ENCODE measurements at places on chromosomes 3 and 15.

GRCh38 chr3:54033761-54034160 lies 88.6 kb upstream of the CACNA2D3 start:
- DNase-seq: no peak

DNA sequence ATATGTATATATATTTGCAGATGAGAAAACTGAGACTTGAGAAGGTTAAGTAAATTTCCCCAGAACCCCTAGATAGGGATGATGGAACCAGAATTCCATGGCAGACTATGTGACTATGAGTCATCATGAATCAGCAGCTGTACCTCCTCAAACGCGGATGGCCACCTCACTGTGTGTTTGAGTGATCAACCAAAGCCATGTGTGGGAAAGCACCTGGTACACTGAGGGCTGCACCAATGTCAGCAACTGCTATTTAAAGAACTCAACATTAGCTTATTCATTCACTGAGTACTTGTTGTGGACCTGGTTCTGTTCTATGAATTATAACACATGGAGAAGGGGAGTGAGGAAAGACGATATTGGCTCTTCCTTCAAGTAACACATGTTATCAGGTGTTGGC lies 377.0 kb downstream of the GAP43 start:
- DNase-seq: no peak

GRCh38 chr3:47423548-47424145 lies 42.8 kb downstream of the PTPN23 start:
- DNase-seq: no peak

DNA sequence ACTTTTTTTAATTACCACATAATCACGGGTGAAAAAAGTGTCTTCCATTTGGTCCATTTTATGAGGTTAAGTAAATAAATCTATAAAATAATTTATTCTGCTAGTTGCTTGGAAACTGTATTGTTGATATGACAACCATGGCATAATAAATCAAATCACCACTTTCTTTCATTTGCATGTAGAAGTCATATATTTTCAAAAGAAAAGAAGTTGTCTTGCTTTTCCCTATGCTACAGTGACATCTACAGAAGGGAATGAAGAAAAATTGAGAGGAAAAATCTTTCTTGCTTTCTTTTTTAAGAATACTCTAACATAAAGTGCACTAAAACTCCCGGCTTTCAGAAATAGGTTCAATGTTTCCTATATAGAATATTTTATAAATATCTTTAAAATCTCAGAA lies 228.5 kb downstream of the ZBBX start:
- no peak for DNase-seq

- no peak for DNase-seq
Observed at GRCh38 chr3:127760361-127760760, 62.0 kb downstream of the MGLL start.

GRCh38 chr3:33954956-33955355 lies 156.5 kb downstream of the PDCD6IP start:
- no peak for DNase-seq

- no peak for DNase-seq
Observed at GRCh38 chr3:81888914-81889557, 127.6 kb upstream of the GBE1 start.

GRCh38 chr3:52044869-52045619 lies 11.3 kb downstream of the DUSP7 start:
- no peak for DNase-seq
